NCI-H2107 (cell line): ENCODE measurements at places on chromosomes 3 and 15.

- no peak for DNase-seq
Observed at GRCh38 chr3:177935047-177935446, 601.2 kb upstream of the KCNMB2 start.

DNA sequence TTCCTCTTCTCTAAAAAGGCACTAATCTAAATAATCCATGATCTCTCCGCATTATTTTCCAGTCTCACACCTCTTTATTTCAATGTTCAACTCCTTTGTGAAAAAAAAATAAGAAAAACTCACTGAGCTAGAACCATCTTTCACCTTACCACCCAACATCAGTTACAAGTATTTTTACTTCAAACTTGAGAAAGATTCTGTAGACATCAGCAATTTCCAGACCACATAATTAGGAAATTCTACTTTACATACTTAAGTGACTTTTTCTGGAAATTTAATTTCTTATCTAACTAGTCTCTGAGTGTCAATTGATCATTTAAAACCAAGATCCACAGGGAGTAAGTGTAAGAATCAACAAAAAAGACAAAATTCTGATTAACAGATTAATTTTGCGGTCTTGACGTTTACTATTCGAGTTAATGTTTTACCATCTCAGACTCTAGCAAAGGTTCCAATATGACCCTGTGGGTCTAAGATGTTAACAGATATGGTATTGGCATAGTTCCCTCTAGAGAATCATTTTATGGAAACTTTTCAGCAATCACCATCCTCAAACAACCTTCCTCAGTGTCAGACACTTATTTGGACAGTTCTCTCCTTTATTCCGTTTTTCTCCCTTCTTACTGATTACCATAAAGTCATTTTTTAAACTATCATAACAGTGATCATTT is 5.1 kb downstream of the ATP13A3 start:
- no peak for DNase-seq

DNA sequence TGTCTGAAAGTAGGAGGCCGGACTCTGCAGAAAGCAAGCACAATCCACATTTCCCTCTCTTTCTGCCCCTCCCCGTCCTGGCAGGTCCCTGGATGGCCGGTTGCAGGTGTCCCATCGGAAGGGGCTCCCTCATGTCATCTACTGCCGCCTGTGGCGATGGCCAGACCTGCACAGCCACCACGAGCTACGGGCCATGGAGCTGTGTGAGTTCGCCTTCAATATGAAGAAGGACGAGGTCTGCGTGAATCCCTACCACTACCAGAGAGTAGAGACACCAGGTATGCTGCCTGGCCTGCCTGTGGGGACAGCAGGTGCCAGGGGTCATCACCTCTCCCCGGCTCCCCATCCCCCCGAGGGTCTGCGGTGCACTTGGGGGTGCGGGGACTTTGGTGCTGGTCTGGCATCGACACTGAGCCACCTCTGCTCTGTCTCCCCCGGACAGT is 89.6 kb downstream of the AAGAB start:
- no peak for DNase-seq

DNA sequence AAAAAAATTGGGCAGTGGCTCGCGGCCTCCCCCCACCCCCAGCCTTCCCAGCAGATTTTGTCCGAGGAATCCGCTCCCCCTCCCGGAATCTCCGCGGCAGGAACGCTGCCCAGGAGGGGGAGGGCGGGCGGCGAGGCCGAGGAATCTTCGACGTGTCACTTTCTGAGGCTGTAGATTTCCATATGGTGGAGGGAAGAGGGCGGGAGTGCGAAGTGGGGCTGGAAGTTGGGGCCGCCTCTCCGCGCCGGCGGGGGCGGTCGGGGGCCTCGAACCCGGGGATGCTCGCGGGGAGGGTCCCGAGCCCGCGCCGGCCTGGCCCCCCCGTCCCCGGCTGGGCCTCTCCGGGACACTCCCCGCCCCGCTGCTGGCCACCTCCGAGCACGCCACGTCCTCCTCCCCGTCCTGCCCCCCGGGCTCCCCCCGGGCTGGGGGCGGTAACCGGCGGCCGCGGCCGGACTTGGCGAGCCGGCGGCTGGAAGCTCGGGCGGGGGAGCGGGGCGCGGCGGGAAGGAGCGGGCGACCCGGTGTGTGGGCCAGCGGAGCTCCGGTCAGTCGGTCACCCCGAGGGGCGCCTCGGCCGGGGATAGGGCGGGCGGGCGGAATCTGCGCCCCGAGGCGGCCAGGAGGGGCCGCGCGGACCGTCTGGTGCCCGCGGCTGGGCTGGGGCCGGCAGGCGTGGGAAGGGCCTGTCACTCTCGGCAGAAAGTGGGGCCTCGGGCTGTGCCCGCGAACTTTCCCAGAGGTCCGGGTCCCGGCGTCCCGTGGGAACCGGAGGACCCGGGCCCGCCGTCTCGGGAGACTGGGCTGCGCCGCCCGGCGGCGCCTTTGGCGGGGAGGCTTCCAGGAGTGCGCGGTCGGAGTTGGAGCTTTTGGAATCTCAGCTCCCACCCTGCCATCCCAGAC is 951 bp downstream of the FNDC3B start:
- DNase-seq = peak; percentile 47

- DNase-seq = no peak
Observed at GRCh38 chr3:184785890-184786279, 26.1 kb upstream of the VPS8 start.

DNA sequence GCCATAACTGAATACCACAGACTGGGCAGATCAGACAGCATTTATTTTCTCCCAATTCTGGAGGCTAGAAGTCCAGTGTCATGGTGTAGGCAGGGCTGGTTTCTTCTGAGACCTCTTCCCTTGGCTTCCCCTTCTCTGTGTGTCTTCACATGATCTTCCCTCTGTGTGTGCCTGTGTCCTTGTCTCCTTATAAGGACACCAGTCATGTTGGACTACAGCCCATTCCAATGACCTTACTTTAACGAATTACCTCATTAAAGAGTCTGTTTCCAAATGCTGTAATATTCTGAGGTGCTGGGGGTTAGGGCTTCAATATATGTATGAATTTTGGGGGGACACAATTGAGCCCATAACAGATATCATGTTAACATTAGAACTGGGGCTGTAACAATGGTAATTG is 13.3 kb upstream of the RARRES1 start:
- no peak for DNase-seq

GRCh38 chr3:12235691-12236090 is 53.2 kb upstream of the PPARG start:
- no peak for DNase-seq

DNA sequence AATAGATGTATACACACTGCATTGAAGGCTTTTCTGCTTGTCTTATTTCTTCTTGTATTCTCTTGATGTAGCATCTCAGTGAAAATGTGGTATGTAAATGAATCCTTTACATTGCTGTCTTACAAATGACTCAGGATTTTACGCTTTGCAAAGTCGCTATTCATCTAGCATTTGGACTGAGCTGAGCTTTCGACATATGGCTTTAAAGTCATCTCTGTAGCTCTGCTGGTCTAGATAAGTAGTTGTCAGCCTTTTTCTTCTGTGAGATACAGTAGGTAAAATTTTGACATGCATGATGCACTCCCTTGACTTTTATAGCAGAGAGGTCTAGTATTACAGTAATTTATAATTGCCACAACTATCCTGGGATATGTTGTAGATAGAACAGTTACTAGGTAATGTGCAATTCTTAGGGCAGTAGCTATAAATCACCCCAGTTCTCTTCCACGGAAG is 16.8 kb downstream of the MEF2A start:
- DNase-seq = no peak

- no peak for DNase-seq
Observed at GRCh38 chr15:45804028-45804427, 169.2 kb downstream of the SQOR start.

DNA sequence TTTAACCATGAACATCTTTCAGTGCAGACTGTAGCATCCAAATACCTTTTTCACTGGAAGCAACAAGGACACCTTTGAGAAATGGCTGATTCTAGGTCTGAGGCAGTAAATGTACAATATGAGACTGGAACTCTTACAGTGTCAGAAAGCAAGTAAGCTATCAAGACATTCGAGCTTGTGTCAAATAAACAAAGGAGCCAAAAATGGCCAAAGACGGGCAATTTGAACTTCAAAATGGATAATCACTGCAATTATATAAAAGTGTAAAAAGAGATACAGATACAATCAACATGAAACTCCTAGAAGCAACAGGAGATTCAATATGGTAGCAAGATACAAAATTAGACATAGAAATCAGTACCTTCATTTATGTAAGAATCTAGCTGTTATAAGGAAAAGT is 138.5 kb upstream of the CCDC54 start:
- no peak for DNase-seq

DNA sequence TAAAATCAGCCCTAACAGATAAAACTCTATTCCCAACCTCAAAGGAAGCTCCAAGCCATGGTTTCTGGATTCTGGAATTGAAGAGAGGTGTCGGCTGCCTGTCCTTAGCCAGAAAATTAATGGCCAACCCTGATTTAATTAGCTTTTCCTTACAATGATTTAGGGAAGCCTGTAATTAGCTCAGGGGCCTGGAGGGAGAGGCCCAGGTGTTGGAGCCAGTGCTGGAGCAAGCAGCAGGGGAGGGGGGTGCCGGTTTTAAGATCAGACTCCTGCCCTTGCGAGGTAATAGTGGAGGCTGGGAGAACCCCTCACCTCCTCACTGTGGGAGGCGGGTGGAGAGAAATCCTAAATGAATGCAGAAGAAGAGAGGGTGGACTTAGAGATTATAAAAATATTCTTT is 14.7 kb upstream of the ATP2B2 start:
- DNase-seq = no peak

GRCh38 chr3:30400926-30401325 is 205.5 kb upstream of the TGFBR2 start:
- DNase-seq = no peak

DNA sequence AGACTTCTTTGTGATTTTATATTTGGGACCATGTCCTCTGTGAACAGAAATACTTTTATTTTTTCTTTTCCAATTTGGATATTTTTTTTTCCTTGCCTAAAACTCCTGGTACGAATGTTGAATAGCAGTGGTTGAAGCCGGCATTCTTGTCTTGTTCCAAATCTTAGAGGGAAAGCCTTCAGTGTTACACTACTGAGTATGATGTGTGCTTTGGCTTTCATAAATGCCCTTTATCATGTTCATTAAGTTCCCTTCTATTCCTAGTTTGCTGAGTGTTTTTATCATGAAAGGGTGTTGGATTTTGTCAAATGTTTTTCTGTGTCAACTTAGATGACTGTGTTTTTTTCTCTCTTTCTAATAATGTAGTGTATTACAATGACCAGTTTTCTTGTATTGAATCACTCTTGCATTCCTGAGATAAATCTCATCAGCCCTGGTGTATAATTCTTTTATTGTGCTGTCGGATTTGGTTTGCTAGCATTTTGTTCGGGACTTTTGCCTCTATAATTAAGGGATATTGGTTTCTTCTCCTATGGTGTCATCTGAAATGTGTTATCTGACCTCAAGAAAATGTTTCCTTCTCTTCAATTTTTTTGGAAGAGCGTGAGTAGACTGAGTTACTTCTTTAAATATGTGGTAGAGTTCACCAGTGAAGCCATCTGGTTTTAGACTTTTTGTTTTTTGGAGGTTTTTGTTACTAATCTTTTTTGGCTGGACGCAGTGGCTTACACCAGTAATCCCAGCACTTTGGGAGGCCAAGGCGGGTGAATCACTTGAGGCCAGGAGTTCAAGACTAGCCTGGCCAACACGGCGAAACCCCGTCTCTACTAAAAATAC is 33.3 kb downstream of the MAP1A start:
- no peak for DNase-seq

- no peak for DNase-seq
Observed at GRCh38 chr3:1439395-1439794, 346.6 kb downstream of the CNTN6 start.

DNA sequence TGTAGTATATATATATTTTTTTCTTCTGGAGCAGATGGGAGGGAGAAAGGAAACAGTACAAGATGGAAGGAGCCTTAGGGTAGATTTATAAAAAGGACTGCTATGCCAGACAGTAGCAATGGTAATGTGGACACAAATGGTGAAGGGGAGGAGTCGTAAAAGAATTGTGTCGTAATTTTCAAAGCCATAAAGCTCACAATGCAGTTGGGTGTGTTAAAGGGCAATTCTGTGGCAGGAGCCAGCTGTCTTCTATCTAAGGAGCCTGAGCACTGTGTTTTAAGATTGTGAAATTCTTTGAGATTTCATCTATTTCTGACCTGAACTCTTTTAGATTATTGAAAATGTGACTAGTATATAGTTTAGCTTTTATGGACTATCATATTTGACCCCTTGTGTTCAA is 58.9 kb downstream of the CNOT10 start:
- no peak for DNase-seq
